ENCODE measurements at places on chromosomes 4 and X.

DNA sequence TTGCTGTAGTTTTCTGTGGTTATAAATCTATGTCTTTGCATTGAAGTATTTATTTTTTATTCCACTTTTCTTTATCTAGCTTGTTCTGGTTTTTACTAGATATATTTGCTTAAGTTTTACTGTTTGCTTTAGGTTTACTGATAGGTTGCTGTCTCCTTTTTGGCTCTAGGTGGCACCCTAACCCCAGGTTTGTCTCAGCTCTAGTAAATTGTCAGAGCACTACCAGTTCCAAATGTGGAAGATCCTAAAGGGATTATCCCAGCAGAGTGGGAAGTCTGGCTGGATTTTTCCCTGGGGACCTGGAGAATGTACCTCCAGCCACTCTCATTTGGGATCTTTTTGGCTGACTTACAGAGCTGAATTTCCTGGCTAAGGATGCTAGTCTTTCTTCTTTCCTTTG lies 106.1 kb downstream of the PBDC1 start:
- no peak for DNase-seq

DNA sequence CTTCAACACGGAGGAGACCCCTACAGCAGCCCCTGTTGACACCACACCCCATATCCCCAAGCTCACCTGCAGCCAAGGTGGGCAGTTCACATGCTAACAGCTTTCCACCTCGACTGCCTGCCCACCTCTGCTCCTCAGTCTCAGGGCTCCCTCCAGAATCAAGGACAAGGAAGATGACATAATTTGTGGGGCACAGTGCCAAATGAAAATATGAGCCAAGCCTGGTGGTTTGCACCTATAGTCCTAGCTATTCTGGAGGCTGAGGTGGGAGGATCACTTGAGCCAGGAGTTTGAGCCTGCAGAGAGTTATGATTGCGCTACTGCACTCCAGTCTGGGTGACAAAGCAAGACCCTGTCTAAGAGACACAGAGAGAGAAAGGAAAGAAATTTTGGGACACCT lies 516.3 kb downstream of the BCOR start:
- no peak for DNase-seq

- no peak for DNase-seq
Observed at GRCh38 chr4:183468210-183469095, 24.0 kb downstream of the CDKN2AIP start.

DNA sequence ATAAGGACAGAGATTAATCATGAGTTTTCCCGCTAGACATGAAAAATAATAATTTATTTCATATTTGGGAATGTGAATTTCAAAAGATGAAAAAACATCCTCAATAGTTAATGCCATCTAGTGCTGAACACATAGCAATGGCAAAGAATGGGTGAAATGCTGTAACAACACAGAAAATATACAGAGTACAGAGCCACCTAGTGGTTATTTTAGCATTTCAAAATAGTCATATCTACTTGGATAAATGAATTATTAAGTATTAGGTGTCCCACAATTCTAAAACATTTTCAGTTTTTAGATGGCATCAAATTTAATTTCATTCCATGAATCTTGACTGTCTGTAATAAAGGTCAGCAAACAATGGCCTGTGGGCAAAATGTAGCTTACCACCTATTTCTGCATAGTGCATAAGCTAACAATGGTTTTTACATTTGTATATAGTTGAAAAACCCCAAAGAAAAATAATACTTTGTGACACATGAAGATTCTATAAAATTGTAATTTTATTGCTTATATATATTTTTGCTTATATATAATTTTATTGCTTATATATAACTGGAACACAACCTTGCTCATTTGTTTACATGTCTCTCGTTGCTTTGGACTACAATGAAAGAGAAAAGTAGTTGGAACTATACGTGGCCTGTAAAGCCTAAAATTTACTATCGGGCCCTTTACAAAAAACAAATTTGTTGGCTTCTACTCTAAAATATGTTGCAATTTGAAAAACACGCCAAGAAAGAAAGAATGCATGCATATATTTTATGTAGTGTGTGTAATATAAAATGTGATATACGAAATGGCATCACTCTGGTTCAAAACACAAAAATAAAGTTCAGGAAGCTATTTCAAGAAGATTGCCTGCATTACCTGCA lies 99.1 kb upstream of the FAM47C start:
- DNase-seq = no peak

GRCh38 chrX:119190831-119191230 lies 45.3 kb upstream of the PGRMC1 start:
- no peak for DNase-seq

GRCh38 chr4:156950948-156951347 lies 20.7 kb downstream of the PDGFC start:
- no peak for DNase-seq

GRCh38 chr4:123786920-123787319 lies 390.3 kb downstream of the SPRY1 start:
- no peak for DNase-seq

- DNase-seq = no peak
Observed at GRCh38 chr4:74237425-74237966, 70.8 kb upstream of the EPGN start.

- no peak for DNase-seq
Observed at GRCh38 chr4:184815046-184815877, 10.5 kb downstream of the ACSL1 start.

- DNase-seq = no peak
Observed at GRCh38 chr4:128847082-128847724, 37.7 kb downstream of the JADE1 start.

GRCh38 chr4:168384437-168385141 lies 66.0 kb upstream of the DDX60 start:
- DNase-seq = no peak

DNA sequence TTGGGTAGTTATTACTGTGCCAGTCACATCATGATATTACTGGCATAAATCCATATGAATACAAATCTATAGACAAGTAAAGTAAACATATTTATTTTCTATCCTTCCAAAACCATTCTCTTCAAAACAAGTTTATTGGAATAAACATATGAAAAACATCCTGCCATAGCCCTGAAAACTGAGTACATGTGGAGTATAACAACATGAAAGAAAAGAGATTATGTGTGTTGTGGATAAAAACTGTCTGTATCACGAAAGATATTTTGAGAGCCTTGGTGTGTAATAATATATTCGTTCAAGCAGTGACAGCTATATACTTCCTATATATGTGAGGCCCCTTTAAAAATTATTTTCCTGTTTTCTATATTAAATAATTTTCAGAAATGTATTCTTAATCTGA lies 1742.2 kb downstream of the ARAP2 start:
- no peak for DNase-seq
